ENCODE measurements at places on chromosomes 3 and 15. TPM values are rescaled to one million over a fixed set of nuclear protein-coding genes. Genes with fewer than 3 reads are reported as not detected.

The NISCH gene
- 13.2 TPM for total RNA-seq

The QRICH1 gene
- 37.2 TPM for total RNA-seq

The KCNH8 gene
- not detected for total RNA-seq

The TNFAIP8L3 gene
- 36.0 TPM for total RNA-seq

The MCF2L2 gene
- 0.17 TPM for total RNA-seq

The CCDC13 gene
- total RNA-seq, result 0.26 TPM

The MUSTN1 gene
- total RNA-seq, result 0.21 TPM

The INKA1 gene
- total RNA-seq, result 2.8 TPM

The P3H2 gene
- 43.4 TPM for total RNA-seq

The PTX3 gene
- total RNA-seq, result 1.2 TPM

The SMCO1 gene
- not detected for total RNA-seq

The ARNT2 gene
- total RNA-seq, result 16.5 TPM

The GOLGA8N gene
- total RNA-seq, result 1.2 TPM

The TMOD2 gene
- total RNA-seq, result 2.1 TPM

The CRABP1 gene
- total RNA-seq, result 1.9 TPM

The MORC1 gene
- total RNA-seq, result not detected

The VILL gene
- total RNA-seq, result 0.07 TPM

The RASL12 gene
- 0.18 TPM for total RNA-seq

The CLDN11 gene
- 0.15 TPM for total RNA-seq

The UACA gene
- 26.4 TPM for total RNA-seq

The HTR3C gene
- not detected for total RNA-seq

The TBL1XR1 gene
- 13.0 TPM for total RNA-seq

The PLA2G4F gene
- total RNA-seq, result not detected

Data from A549 treated with AZD2906 at 1 μM for 4 hours (cell line).